Inflammatory macrophage treated with lipopolysaccharide for 1 hour (primary cell): ENCODE measurements at places on chromosomes 5 and 9.
A peak's percentile ranks its signal among the peaks of the same experiment; 100 is the strongest.

- no peak for DNase-seq
Observed at GRCh38 chr9:92696619-92697018, 26.7 kb upstream of the IPPK start.

GRCh38 chr9:99118782-99119466 is 14.0 kb downstream of the TGFBR1 start:
- DNase-seq, result no peak

DNA sequence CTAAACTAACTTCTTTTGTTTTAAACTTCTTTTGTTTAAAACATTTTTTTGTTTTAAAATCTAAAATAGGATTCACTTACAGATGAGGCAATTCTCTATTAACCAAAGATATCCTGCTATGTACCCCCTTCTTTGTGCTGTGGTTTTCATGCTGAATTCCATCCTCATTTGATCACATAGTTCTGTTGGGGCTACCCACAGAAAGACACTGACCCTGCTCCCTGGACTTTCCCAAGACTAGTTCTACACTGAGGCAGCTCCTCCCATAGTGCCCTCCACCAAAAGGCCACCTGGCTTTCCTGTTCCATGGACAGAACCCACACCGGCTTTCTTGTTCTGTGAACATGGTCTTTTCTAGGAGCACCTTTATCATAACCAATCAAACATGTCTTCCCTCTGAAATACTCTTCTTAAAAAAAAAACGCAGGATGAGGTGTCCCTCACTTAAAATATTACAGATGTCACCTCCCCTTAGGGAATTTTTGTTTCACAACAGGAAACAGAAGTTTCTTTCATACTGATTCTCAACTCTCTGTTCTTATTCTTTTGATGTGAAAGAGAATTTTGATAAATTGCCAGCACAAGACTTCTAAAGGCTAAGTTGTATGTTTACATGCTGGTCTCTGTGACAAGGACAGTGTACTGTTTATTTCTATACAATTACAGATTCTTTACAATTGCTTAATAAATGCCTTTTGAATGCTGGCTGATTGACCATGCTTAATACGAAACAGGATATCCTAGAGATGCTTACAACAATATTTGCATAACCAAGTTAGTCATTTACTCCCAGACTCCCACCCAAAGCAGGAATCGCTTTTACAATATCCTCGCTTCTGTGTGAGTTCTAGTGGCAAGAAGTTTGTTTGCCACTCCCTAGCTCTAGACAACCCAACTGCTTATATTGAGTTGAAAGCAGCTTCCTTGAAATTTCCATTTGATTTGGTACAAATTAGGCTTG is 300.4 kb downstream of the DTWD2 start:
- no peak for DNase-seq

GRCh38 chr9:134325096-134325812 is 1.0 kb upstream of the RXRA start:
- DNase-seq, result peak; percentile 37

- DNase-seq, result no peak
Observed at GRCh38 chr9:86700629-86701028, 246.7 kb downstream of the GAS1 start.

DNA sequence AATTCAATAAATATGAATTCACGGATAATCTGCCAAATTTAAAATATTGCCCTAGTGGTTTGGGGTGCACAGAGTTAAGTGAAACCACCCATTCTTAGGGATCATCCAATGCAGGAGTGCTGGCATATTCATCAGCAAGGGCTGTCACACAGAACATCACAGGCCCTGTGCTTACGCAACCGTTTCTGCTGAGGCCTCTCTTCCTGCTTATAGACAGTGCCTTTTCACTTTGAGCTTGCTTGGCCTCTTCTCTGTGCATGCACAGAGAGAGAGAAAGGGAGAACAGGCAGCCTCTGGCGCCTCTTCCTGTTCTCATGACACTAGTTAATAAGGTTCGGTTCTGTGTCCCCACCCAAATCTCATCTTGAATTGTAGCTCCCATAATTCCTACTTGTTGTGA is 366.3 kb downstream of the ICE1 start:
- no peak for DNase-seq

- no peak for DNase-seq
Observed at GRCh38 chr5:96141749-96142148, 180.1 kb upstream of the ELL2 start.

- DNase-seq, result peak; percentile 73
Observed at GRCh38 chr5:163504079-163504931, 1.1 kb upstream of the MAT2B start.

GRCh38 chr5:142506756-142507155 is 179.1 kb downstream of the FGF1 start:
- DNase-seq, result no peak

GRCh38 chr5:178236679-178237078 is 4.1 kb upstream of the PHYKPL start:
- peak; percentile 63 for DNase-seq

DNA sequence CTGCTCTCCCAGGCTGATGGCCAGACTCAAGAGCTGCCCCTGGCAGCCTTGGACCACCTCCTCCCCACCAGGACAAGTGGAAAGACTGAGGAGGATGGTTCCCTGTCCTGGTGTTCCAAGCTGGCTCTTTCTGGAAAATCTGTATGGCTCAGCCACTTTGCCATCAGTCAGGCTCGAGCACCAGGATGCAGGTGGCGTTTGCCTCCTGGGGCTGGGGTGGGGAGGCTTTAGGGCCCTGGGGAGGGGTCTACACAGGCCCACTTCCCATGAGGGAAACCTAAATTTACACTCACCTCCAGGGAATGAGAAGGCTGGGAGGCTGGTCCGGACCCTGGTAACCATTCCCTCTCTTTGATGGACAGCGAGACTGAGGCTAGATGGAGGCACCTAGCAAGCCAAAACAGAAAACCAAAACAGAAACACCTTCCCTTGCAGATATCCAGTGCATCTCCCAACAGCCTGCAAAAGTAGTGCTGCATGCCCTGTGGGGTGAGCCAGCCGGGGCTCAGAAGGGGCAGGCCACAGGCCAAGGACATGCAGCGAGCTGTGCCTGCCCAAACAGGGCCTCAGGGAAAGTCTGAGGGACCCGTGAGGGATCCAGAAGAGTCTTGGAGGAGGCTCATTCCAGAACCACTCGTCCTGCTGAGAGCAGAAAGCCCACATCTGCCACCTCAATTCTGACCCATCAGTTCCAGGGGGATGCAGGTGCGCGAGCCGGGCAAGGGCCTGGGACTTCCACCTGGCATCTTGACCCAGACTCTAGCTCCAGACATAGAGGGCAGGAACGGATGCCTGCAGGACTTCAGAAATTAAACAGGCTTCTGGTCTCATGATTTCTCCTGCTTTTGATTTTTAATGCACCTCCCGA is 5.4 kb upstream of the CSF2 start:
- DNase-seq, result no peak

DNA sequence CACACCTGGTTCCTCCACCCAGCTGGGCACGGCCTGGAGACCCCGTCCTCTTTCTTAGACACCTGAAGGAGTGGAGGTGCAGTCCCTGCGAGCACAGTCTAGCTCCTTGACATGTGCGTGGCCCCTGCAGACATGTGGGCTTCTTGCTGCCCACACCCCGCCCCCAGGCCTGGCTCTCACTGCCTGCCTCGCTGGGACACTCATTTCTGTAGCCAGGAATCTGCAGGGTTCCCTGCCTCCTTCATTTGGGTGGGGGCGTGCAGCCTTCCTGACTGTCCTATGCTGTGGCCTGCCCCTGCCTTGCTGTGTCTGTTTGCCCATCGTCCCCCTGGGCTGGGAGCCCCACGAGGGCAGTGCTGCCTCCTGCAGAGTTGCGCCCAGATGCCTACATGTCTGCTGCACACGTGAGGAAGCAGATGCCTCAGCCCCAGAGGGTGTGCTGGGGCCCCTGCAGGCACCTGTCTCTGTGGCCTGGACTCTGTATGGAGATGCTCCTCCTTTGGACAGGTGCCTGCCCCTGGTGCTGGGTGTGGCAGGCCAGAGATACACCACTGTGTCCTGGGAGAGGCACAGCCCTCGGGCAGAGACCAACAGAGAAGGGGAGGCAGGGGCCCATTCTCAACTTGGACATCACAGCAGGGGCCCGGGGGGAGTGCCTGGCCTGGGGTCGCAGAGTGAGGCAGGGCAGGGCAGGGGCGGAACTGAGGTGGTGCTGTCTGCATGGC is 22.6 kb downstream of the FLT4 start:
- no peak for DNase-seq

GRCh38 chr5:31939151-31939550 is 235.0 kb downstream of the GOLPH3 start:
- DNase-seq, result peak; percentile 53

DNA sequence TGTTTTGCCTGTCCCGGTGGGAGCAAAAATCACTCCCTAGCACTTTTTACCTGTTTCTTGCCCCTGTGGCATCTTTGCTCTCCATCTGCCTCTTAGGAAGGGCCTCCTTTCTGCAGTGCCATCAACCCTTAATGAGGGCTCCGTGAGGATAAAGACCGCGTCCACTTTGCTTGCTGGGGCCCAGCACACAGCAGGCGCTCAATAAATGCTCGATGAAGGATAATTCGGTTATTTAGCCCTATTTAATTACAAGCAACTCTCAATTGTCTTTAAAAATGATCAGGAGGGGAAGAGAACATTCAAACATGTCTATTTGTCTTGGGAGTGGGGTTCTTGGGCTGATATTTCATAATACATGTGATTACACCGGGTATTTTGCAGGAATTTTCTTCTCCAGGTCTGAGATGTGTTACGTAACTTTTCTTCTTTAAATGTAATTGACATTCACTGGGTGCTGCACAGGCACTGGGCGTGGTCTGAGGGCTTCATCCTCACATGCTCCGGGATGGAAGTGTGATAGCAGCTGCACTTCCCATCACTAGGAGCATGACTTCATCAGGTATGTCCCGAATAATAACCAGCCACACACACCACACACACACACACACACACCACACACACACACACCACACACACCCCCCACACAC is 19.8 kb upstream of the NTNG2 start:
- no peak for DNase-seq

DNA sequence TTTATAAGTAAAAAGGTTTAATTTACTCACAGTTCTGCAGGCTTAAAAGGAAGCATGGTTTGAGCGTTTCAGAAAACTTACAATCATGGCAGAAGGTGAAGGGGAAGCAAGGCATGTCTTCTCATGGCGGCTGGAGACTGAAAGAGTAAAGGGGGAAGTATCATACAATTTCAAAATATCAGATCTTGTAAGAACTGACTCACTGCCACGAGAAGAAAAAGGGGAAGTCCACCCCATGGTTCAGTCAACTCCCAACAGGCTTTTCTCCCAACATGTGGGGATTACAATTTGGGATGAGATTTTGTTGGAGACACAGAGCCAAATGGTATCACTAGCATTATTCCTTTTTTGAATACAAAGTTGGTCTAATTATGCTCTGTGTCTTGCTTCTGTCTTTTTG is 627.9 kb upstream of the ST8SIA4 start:
- peak; percentile 70 for DNase-seq

DNA sequence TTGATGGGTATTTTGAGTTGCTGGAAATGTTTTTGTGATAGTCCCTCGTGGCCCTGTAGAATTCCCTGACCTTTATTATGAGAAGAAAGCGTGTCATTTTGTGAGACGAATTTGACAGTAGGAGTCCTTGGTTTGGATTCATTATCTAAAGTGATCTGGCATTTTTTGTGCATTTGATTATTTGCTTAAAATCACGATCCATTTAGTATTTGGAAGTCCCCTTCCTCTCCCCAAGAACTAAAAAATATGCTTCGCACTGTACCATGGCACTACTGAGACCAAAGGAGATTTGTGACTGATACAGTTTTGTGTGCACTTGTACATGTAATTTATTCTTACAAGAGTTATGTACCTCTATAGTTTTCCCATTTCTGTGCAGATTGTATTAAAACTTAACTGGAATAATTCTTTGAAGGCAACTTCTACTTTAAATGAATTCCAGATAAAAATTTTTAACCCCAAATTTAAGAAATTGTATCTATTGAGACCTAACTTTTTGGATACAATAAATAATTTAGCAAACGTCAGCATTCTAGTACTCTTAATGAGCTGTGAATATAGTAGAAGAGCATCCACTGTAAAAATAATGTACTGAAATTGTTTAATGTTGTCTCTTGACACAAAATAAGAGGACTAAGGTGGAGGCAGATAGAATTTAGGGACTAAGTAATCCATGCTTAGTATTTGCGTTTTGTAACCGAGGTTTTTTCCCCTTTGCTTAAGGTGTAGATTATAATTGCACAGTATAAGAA is 2.1 kb downstream of the MAP3K1 start:
- peak; percentile 59 for DNase-seq

DNA sequence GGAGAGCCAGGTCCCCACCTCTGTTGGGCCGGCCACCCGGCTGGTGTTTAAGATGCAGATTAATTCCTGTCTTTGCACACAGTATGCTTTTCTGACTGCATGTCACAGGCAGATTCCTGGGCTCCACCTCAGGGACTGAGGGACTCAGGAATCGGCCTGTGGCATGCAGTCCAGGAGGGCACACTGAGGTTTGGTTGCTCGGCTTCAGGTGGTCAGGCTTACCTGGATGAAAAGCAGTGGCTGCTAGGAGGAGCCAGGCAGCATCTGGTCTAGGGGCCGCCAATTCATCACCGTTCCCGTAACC is 1.1 kb downstream of the WDR5 start:
- DNase-seq, result no peak

DNA sequence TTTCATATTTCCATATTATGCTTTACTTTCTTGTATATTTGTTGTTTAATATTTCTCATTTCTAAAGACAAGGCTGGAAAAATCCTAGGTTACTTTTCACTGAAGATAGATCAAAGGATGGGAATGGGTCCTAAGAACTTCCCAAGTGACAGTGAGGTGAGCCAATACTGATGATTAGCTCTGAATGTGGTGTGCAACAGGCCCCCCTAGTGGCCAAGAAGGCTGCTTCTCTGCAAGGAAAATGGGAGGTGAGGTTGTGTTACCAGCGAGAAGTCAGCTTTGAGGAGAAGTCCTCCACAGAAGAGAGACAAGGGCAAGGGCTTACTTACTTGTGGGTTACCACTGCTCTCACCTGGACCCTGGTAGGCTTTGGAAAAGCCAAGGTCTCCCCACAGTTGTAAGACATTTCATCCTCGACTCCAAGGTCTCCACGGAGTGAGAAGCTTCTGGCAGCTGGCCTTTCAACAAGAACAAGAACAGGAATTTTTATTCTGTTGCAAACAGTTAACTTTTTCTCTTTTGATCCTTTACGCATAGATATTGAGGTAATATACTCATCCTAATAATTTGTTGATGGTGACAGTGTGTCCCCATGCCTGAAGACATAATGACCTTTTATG is 69.9 kb downstream of the MAMDC2 start:
- DNase-seq, result peak; percentile 50

GRCh38 chr9:105855987-105856386 is 161.6 kb downstream of the TMEM38B start:
- no peak for DNase-seq

GRCh38 chr5:54676481-54677340 is 159.2 kb downstream of the SNX18 start:
- peak; percentile 74 for DNase-seq

GRCh38 chr9:13322828-13323550 is 43.5 kb upstream of the MPDZ start:
- no peak for DNase-seq

- no peak for DNase-seq
Observed at GRCh38 chr5:91311168-91311696, 71.9 kb downstream of the ARRDC3 start.

DNA sequence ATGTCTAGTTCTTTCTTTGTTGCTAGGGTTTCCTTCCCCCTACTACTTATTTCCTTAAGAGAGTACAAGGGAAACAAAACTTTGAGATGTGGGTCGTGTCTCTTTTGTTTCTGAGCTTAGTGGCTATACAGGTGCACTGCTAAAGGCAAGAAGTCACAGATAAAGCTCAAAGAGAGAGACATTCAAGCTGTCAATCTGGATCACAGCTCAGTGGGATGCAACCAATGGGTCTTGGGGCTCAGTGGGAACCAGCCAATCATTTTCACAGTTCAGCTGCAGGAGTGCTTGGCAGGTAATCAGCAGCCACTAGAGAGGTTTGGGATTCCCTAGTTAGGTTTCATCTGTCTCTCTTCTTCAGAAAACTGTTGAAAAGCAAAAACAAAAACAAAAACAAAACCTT is 135.4 kb upstream of the SGCD start:
- no peak for DNase-seq
